ENCODE measurements at places on chromosomes 1 and 21.

GRCh38 chr1:221727146-221728036, 14.5 kb downstream of the DUSP10 start:
- DNase-seq = no peak

GRCh38 chr1:172906778-172907592, 143.8 kb downstream of the TNFSF18 start:
- no peak for DNase-seq

DNA sequence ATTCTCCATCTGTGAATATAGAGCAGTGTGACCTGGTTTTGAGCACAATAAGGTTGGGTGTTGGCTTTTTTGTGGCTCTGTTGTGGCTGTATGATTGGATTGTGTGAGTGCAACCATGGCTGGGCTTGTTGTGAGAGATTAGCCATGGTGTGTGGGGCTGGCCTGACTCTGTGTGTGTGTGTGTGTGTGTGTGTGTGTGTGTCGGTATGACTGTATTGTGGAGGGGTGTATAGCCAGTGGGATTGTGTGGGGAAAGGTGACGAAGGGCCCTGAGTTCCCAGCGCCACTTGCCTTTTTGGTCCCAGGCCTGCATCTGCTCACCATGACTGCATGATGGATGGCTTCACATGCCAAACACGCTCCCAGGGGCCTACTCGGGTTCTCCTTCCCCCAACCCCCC, 5.9 kb upstream of the SLC6A9 start:
- DNase-seq = no peak

- no peak for DNase-seq
Measured at GRCh38 chr21:21085206-21085605, 87.0 kb downstream of the NCAM2 start.

DNA sequence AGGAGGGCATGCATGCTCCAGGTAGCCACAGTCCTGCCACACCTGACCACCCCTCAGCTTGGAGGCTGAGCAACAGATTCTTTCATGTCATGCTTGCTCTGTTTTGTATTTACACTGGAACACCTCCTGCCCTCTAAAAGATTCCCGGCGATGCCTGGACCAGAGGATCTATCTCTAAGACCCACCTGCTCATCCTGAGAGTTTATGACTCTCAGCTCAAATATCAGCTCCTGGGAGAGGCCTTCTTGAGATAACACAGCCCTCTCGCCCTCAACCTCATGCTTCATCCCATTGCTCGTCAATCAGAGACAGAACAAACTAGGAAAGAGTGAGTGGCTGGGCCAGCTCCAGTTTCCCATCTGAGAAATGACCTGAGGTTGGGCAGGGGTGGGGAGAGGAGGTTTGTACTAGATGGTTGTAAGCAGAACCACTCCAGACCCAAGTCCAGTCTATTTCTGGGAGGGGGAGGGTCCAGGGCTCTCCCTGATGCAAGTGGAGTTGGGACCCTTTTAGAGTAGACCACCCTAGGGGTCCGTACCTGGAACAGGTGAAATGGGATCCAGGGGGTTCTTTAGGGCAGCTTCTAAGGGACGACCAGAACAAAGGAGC, 524.5 kb downstream of the MATN1 start:
- DNase-seq = no peak
